ENCODE measurements at places on chromosomes 7 and 10.

DNA sequence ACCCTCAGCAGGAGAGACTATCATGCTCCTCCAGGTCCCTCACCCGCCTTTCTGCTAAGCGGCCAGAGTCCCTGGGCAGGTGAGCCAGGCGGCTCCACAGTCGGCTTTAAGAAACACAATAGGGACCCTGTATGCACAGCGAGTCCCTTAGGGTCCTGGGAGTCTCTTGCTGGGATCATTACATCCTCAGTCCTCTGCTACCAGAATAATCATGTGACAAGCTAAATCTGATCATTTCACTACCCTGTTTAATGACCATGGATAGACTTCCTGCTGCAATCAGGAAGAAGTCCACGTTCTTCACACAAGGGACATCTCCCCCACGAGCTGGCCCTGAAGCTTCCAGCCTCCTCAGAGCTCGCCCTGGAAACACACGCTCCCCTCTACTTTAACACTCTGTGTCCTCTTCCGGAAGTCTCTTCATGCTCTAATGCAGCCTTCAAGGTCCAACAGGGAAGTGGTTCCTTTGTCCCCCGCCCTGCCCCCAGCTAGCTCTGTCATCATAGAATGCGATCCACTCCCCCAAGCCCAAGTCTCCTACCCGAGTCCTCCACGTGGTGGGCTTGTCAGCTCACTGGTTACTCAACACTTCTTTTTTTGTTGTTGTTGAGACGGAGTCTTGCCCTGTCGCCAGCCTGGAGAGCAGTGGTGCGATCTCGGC, 101.5 kb downstream of the RNF216 start:
- DNase-seq, result no peak

DNA sequence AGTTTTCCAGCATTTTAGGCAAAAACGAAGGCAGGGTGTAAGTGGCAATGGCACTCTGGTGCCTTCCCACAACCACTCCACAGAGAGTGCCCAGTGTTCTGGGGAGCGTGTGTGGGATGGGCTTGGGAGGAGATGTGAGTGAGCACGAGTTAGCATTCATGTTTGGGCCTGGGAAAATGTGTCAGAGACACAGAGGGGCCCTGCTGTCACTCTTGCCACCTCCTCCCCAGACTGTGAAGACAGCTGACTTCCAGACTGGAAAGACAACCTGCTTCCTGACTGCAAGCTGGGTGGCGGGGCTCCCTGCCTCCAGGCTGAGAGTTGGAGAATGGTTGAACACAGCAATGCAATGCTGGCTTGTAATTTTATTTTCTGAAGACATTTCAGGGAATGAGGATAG, 454.5 kb upstream of the ZMIZ1 start:
- DNase-seq, result no peak

GRCh38 chr7:122616951-122617350, 82.0 kb downstream of the RNF133 start:
- DNase-seq, result no peak

- DNase-seq, result no peak
Observed at GRCh38 chr10:83252596-83252995, 886.7 kb upstream of the GHITM start.

GRCh38 chr7:33632840-33633525, 272.4 kb upstream of the BMPER start:
- DNase-seq, result no peak

GRCh38 chr7:150846291-150847115, 5.8 kb upstream of the AOC1 start:
- no peak for DNase-seq

- DNase-seq, result no peak
Observed at GRCh38 chr7:156985101-156985992, 25.1 kb downstream of the MNX1 start.

DNA sequence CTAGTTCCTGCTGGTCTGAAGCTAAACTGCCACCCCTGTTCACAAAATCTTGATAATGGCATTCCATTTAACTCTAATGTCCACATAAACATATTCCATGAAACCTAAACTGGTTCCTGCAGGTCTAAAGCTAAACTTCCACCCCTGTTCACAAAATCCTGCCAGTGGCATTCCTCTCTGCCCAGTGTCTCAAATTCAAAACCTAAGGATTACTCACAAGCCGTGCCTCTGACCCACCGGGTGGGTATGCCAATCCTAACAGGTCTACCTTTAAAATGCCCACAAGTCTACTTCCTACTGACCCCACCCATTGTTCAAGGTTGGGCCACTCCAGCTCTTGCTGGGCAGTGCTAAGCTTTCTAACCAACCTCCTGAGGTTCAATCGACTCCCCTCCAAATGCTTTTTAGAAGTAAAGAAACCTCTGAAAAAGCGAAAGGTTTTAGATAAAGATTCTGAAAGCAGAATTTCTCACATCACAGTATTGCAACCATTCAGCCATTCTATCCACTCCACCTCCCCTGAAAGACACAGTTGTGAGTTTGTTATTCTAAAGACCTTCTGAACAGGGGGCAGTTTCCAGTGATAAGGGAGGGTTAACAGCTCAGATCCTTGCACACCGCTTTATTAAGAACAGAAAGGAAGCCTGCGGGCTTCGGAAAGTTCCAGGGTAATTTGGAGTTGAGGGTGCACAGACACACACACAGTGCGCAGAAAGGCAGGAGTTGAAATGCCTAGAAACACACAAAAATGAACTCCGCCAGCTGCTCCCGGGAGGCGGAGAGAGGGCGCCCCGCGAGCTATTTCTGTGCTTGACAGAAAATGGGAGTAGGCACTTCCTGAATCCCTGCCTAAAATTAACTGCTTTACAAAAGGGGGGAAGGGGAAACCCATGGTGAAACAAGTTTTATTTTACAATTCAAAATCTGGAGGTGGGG, 87.7 kb downstream of the TNS3 start:
- DNase-seq, result no peak

GRCh38 chr7:157293413-157293788, 43.4 kb upstream of the DNAJB6 start:
- no peak for DNase-seq

GRCh38 chr10:6204063-6204340, 1.3 kb downstream of the PFKFB3 start:
- no peak for DNase-seq

- DNase-seq, result no peak
Observed at GRCh38 chr10:95382174-95382573, 91.4 kb upstream of the PDLIM1 start.

- no peak for DNase-seq
Observed at GRCh38 chr10:3433131-3433530, 260.5 kb upstream of the PITRM1 start.

Data from hematopoietic multipotent progenitor cell treated with erythropoietin and hydrocortisone succinate and interleukin-3 and kit ligand, for 8 days (in vitro differentiated cells).